ENCODE measurements at places on chromosomes 2 and 18.

DNA sequence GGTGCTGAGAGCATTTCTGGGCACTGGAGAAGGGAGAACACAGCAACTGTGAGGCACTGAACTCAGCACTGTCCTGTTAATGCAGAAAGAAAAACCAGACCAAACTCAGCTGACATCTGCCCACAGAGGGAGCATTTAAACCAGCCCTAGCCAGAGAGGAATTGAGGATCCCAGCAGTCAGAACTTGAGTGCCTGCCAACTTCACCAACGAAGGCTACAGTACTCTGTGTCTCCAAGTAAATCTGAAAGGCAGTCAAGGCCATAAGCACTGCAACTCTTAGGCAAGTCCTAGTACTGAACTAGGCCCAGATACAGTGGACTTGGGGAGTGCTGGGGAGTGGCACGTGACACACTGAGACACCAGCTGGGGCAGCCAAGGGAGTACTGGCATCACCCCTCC lies 176.2 kb upstream of the ZC3H15 start:
- DNase-seq, result no peak

GRCh38 chr2:172839446-172839845 lies 103.8 kb downstream of the RAPGEF4 start:
- no peak for DNase-seq

GRCh38 chr18:13407484-13407883 lies 188.9 kb downstream of the LDLRAD4 start:
- no peak for DNase-seq

DNA sequence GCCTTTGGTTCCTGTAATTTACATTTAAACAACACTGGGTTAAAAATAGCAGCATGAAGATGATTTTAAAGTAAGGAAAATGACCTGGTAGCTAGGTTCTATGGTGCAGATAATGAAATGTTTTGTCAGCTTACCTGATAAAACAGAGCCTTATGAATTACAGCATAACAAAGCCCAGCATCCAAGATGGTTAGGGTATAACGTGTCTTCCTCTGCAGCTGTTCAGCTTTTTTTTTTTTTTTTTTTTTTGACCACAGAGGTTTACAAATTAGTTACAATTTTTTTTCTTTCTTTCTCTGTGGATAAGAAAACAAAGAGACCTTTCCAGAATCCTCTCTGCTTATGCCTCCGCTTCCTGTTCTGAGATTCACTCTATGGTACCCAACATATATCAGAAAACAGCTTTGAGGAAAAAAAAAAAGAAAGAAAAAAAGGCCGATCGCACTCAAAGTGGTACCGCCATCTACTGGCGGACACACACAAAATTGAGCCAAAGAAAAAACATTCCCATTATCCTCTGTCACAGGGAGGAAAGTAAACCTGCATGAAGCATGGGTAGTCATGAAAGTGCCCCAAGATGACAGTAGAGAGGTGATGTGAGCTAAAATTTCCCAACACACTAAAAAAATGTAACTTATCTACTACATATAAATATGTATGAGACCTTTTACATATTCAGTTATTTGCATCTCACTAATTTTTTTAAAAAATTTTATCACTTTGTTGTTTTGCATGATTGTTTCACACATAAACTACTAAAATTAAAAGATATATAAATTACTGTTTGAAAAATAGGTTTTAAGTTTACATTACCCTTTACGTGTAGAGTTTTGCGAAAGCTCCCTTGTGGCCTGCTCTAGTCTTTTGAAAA lies at the start of gene SCN3A:
Gene SCN3A (minus strand): TSS at position 362 of the 871 bp plus-strand sequence. CDS start 27,656 bp downstream, outside the sequence.
- no peak for DNase-seq

GRCh38 chr18:7307526-7307925 lies 76.6 kb downstream of the LRRC30 start:
- DNase-seq, result no peak

- DNase-seq, result no peak
Measured at GRCh38 chr2:148794558-148794957, 80.5 kb upstream of the KIF5C start.

DNA sequence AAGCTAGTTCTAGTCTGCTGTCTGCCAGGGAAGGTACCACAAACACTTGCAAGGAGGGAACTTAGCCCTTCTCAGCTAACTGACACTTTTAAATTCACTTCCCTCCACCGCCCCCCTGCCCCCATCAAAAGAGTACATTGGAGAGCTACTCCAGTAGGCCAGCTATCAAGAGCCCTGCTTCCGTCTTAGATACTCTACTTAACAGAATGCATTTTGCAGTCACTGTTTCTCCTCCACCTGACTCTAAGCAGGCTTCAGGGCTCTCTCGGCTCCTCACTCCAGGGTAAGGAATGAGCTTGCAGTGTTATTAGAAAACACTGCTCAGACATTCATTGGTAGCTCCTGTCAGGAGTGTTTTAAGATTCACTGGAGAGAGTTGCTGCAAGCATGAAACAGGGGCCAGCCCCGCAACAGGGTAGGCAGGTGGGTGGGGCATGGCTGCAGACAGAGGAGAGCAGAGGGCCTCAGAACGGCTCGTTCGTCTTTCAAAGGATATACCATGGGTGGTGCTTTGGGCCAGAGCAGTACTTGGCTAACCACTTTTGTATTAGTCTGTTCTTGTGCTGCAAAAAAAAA lies 35.3 kb upstream of the PDCL3 start:
- DNase-seq, result no peak

DNA sequence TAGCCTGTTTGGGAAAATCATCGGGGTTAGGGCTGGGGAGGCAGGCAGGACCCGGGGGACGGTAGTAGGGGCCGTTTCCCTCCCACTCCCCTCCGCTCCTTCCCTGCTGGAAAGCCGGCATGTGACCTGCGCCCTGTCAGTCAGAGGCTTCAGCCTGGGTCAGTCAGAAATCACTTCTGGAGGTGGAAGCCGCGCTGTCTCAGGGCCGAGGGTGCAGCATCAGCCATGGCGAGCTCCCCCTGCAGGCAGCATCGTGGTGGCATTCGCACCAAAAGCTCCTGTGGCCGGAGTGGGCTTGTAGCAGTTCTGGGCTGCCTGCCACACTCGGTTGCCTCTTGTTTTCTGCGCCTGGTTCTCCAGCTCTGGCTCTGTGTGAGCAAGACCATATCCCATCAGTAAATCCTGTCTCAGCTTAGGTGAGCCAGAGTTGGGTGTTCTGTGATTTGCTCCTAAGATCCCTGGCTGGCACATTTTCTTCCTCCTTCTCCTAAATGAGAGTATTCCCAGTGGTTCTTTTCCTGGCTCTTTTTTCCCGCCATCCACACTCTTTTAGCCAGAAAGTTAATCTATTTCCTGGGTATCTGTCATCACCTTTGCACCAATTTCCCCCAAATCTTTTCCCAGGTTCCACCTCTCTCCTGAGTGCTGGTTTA lies 123.9 kb upstream of the CD302 start:
- DNase-seq, result peak; percentile 59

GRCh38 chr18:49819823-49820671 lies 6.7 kb upstream of the ACAA2 start:
- peak; percentile 19 for DNase-seq

DNA sequence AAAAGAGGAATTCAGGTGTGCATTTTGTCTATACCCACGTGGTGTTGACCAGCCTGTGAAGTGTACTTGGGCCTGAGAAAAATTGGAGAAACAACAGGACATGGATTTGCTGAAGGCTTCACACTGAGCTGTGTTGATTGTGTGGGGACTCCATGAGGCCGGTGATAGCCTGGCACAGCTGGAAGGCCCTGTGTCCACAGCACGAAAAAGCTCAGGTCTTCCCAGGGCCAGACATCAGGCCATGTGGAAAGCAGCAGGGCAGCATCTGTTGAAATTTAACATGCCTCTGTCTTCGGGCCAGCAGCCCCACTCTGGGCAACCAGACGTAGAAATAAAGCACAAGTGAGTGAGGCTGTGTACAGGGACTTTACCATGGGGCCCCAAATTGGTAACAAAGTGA lies 84.1 kb downstream of the HS6ST1 start:
- DNase-seq, result no peak

DNA sequence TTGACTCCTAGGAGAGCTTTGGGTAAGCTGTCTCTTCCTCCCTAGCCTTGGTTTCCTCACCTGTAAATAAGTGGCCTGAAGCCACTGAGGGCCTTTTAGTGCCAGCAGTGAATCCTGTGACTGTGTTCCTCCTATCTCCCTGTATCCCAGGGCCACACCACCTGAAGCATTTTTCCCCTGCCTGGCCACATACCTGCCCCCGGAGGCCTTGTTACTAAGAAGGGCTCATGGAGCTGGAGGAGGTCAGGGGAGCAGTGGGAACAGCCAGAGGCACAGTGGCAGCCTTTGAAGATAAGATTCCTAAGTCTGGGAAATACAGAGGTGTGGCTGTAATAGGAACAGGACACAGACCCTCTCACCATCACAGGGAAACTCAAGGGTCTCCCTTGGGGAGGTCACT lies 162.4 kb downstream of the SMAD7 start:
- DNase-seq, result no peak

DNA sequence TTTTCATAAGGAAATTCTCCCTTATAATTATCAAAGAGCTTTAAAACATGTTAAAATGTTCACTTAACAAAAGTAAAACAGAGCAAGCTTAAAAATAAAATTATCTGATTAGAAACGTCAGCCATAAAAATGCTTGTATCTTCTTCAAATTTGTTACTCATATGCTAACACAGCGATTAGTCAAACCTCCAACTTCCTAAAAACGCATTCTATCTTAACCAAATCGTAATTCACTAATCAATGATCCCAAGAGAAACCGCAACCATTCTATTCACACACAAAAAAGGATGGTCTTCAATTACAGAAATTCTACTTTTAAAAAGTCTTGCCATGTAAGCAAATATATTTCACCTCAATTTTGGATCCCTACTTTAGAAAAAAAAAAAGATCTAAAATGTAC lies 1.9 kb downstream of the STK17B start:
- no peak for DNase-seq

DNA sequence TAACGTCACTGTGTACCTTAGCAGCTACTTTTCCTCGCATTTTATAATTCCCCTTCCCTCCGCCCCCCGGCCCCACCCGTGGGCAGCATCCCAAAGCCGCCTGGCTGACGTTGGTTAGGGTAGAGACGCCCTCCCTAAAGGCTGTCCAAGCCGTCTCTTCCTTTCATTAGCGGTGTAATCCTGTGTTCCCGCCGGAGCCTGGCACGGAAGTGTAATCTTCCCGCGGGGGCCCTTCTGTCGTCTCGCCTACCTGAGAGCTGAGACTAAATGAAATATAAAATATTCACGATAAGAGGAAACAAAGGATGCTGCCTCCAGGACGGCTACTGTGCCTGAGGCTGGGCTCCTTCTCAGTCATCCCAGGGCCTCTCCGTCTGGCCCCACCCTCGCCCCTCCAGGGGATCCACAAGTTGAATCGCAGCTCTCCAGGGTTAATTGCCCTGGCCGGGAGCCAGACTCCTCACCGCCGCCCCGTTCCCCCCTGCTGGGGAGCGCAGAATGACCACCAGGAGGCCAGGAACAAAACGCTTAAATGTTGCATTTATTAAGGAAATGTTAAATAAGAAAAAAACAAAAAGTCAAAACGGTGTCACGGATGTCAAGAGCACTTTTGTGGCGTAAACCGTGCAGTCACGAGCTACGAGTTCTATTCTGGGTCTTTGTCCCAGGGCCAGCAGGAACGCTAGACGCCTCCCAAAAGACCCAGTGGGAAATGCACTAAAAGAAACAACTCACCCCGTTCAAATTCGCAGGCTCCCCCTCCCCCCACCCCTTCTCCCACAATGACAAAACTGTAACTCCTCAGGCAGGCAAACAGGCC lies 1.5 kb downstream of the RPRM start:
- no peak for DNase-seq

DNA sequence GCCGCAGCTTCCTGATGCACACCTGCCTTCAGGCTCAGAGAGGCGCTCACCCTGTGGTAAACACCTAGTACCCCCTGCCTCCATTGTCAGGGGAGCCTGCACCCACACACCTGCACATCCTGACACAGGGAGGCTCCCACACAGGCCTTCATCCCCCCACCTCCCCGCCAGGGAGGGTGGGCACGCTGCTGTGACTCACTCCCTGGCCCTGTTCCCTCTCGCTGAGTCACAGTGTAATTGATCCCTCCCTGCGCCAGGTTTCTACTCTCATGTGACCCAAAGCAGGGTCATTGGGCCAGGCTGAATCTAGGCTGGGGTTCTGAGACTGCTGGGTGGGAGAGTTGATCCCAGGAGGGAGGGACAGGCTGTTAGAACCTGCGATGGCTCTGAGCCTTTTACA lies 8.5 kb upstream of the CELF4 start:
- DNase-seq, result no peak

DNA sequence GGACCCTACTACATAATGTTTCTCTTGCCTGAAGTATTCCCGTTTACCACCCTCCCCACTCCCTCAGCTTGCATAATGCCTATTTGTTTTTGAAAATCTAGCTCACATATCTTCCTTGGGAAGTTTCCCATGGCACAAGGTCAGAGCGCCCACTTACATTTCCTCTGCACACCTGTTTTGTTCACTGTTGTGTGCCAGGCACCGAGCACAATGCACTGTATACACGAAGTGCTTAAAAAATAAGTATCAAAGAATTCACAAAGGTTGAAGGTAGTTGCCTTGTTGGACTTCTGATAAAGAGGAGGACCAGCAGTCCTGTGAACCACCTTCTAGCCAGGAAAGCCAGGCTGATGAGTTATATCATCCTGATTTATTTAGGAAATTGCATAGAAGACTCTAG lies 16.8 kb upstream of the RHOB start:
- no peak for DNase-seq

Measured in activated gamma-delta T cell treated with anti-CD3 and anti-CD28 coated beads, Interleukin-2, amount 50 U/mL, for 16 hours (primary cell).